ENCODE measurements at places on chromosomes 3 and 15.
A peak's percentile ranks its signal among the peaks of the same experiment; 100 is the strongest.

- no peak for DNase-seq
Measured at GRCh38 chr3:30628901-30629590, 22.6 kb downstream of the TGFBR2 start.

DNA sequence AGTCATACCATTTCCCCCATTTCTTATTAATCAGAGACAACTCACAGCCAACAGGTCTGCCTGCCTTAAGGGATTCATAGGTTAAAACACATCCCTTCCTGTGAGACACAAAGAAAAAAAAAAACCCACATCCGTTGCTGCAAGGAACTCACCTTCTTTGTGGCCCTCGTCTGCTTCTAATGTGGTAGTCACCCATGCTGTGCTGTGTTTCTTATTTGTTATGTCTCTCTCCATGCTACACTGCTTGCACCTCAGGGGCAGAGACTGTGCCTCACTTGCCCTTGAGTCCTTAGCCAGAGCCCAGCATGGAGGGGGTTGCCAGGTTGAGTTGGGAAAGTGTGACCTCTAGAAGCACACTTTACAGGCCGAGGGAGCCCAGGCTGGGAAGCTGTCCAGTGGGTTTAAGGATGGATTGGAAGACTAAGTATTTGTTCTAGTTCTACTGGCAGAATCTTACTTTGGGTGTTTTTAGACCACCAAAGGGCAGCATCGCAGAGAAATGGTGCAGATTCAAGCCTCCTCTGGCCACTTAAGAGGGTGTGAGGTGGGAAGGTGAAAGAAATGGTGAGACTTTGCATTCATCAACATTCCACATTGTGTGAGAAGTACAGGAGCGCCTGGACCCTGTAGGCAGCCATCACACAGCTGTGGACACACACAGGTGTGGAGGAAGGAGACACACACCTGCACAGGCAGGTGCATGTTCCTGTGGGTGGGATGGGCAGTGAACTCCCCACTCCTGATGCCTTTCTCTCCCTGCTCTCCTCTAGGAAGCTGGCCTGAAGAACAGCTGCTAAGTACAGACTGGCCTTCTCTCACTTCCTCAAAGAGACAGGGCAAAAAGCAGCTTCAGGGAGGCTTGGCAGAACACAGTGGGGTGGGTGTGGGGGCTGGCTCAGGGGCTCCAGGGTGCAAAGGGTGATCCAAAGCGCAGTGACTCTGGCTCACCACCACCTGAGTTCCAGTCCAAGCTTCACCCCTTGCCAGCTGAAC lies 48.8 kb downstream of the GLB1 start:
- no peak for DNase-seq

DNA sequence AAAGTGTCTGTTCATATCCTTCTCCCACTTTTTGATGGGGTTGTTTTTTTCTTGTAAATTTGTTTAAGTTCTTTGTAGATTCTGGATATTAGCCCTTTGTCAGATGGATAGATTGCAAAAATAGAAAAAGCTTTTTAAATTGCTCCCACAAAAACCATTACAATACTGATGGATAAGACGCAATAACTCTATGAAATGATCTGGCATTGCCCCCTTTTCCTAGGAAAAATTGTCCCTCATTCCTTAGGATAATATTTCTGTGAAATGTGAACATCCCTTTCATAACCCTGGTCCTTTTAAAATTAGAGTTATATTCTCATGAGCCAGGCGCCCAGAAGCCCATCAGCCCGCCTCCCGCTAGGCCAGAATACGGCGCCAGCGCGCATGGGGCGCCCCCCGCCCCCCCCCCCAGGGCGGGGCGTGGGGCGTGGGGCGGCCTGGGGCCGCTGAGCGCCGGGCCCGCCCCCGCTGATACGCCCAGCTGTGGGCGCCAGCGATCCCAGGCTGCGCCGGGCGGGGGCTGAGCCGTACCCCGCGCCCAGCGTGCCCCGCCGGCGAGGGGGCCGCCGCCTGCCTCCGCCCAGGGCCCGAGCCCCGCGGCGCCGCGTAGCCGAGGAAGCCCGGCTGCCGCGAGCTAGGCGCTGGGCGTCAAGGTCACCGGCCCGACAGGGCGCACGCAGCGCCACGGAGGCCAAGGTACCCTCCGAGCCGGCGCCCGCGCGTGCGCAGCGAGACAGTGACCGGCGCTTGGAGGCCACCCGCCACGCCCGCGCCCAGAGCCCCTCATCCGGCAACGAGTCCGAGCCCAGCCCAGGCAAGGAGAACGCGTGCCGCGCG lies 11.1 kb upstream of the ROPN1B start:
- peak; percentile 11 for DNase-seq

- no peak for DNase-seq
Measured at GRCh38 chr15:101152914-101153313, 98.9 kb downstream of the CHSY1 start.

DNA sequence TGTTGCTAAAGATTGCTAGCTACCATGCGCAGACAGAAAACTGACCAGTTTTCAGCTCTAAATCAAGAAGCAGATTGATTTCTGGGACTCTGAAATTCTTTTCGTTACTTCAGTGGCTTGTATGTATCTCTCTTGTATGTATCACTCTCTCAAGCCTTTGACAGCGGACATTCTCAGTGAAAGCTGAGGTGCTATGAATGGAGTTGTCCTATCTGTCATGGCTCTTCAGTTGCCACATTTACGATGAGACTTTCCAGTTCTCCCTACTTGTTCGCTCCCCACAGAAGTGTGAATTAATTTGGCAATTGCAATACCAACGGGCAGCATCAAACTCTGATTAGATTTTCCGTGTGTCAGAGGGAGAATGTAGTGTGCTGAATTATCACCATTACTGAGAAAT lies 432.4 kb downstream of the GRM7 start:
- no peak for DNase-seq

Measured in AG20443 (cell line).